ENCODE measurements at places on chromosomes 4 and X.

GRCh38 chrX:20066968-20067708 is 49.6 kb downstream of the MAP7D2 start:
- peak; percentile 26 for DNase-seq

GRCh38 chr4:111360906-111361305 is 738.0 kb upstream of the PITX2 start:
- no peak for DNase-seq

DNA sequence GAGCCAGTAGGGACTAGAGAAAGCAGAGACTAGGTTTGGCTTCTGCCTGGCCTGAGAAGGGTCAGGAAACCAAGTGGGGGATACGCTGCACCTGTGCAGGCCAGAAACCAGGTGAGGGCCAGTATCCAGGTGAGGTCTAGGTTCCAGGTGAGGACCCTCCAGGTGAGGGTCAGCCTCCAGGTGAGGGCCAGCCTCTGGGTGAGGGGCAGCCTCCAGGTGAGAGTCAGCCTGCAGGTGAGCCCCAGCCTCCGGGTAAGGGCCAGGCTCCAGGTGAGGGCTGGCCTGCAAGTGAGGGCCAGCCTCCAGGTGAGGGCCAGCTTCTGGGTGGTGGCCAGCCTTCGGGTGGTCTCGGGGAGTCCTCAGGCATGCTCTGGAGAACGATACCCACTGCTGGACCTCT is 238.8 kb downstream of the USP46 start:
- DNase-seq = no peak

DNA sequence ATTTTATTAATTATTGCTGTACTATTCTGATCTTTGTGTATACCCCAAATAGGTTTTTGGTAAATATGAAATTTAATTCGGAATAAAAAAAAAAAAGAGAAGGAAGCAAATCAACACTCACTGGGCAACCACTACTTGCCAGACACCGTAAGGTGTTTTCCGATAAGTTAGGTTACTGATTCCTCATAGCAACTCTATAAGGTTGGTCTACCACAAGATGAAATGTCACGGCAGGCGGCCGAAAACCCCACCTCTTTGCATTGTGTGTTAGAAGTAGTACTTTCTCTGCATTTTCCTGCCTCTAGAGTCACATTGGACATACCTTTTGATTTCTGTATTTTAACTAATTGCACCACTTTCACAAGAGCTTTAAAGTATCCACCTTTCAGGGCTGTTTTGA is 44.5 kb upstream of the RASGEF1B start:
- no peak for DNase-seq

- peak; percentile 28 for DNase-seq
These were observed 554 bp downstream of the PCDH7 start for GRCh38 chr4:30720661-30721184.

DNA sequence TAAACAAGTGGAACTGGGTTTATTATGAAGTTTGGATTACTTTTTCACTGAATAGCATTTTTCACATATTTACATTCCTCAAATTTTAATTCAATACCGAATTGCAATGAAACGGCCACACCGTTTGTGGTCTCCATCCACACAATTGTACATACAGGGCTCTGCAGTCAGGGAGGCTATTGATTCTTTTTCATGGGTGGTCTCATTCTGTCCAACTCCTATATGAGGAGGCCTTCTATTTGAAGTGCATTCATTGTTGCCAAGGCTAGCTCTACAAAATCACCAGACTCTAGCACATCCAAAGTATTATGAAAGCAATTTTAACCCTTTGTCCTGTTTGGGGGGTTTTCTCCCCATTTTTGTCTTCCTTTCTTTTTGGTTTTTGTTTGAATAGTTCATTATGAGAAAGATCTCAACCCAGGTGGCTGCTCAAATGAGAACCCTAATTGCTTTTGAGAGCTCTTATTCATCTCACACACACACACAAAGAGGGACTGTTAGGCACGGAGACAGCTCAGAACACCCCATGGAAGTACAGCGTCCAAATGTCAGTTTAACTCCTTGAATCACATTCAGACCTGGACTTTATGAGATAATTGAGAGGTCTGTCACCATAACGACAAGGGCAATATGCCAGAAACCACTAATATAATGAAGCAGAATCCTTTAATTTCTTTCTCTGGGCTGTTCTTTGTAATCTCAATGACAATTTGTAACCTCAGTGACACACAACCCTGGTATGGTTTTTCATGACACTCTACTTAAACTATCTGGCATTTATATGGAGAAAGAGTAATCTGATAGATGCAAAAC is 79.4 kb downstream of the NLGN4X start:
- peak; percentile 99 for DNase-seq

GRCh38 chrX:13511241-13511943 is 58.0 kb upstream of the EGFL6 start:
- no peak for DNase-seq

DNA sequence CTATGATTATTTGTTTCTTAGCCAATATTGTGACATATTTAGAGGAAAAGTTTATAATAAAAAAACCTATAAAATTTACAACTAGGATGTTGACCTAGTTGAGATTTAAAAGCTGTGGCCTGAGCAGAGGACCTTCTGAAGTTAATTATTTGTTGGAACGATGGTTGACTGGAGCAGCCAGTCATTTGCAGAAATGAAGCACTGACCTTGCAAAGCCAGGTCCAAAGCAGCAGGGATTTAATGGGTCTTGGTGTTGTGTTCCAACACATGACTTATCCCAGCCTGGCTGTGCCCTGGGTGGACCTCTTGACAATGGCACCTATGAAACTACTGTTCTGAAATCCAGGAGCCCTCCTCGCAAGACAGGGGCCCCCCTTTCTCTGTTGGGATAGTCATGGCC is 235.2 kb downstream of the FRAS1 start:
- no peak for DNase-seq

GRCh38 chrX:54248309-54248708 is 65.3 kb upstream of the FAM120C start:
- DNase-seq = peak; percentile 14

GRCh38 chr4:119663160-119663788 is 34.7 kb upstream of the PDE5A start:
- DNase-seq = no peak

DNA sequence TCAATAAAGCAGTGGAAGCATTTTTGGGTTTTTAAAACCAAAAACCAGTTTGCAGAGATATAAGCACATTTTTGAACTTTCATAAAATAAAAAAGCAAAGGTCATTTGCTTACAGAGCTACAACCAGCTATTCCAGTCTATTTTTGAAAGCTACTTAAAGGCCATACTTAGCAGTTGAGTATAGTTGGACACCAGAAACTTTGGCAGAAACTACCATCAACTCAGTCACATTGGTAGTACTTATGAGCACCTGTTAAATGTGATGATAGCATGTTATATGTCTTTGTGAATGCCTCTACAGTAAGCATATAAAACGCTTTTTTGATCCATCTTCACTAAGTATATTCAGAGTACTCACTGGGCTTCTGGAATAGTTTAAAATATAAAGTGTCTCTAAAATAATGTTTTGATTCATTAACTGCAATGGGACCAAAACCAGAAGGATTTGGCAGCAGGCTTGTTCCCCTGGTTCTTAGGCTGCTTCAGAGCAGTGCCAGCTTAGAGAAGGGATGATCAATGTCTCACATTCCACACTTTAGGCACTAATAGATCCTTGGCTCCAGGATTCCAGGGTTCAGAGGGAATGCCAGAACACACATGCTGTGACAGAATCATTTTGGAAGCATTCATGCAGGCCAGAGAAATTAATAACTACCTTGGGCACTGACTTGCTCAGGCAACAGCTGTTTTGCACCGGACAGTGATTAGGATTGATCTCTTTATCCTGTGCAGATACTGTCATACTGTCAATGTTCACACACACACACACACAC is 103.9 kb downstream of the IQCM start:
- DNase-seq = no peak

DNA sequence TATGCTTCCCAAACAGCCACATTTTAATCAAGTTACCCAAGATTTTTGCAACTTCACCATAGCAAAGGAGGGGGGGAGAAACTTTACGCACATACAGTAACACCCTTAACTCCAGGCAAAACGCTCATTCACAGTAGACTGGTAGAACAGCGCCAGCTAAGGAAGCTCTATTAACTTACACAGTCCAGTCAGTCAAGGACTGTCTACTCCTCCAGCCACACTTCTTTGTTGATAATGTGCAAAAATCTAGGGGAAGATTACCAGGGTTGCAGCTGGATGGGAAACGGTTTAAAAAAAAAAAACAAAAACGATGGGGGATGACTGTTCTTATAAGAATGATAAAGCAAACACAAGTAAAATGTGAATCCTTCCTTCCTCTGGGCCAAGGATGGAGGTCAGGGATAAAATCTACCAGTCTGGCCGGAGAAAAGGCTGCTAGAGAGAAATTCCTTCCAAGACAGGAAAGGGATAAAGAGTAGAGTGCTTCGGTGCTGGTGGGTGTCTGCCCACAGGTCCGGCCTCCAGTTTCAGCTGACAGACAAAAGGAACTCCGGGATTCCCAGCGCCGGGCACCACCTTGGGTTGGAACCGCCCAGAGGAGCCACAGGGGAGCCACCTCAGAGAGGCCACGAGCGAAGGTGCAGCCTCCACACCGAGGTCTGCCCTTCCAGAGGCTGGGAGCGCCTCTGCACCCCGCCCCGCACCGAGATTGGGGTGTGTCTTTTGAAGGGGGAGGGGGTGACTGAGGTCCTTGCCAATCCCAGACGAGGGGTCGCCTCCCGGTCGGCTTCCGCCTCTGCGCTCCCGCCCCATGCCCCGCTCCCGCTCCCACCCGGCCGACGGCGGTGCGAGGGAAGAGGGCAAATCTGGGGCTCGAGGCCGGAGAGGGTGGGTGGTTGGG is 811 bp downstream of the ANKRD50 start:
- peak; percentile 68 for DNase-seq

GRCh38 chr4:140826701-140827027 is 70.5 kb upstream of the TBC1D9 start:
- no peak for DNase-seq

DNA sequence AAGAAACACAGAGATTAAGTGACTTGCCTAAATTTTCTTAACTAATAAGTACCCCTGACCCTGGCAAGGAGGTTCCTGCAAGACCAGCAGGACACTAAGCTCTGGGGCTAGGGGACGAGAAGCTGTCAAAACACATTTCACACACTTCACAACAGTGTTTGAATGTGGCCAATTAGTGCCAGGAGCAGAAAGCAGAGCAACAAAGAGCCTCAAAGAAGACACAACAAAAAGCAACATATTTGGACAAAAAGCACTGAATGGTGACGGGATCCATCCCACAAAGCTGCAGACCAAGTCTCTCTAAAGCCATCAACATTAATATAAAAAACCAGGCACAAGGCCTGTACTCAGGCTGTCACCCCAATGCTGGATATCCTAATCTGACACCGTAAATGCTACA is 361.9 kb upstream of the RASGEF1B start:
- DNase-seq = no peak

- no peak for DNase-seq
These were observed 67.5 kb downstream of the NHSL2 start for GRCh38 chrX:71978164-71978563.

- no peak for DNase-seq
These were observed 109.9 kb upstream of the DUSP21 start for GRCh38 chrX:44733931-44734330.

DNA sequence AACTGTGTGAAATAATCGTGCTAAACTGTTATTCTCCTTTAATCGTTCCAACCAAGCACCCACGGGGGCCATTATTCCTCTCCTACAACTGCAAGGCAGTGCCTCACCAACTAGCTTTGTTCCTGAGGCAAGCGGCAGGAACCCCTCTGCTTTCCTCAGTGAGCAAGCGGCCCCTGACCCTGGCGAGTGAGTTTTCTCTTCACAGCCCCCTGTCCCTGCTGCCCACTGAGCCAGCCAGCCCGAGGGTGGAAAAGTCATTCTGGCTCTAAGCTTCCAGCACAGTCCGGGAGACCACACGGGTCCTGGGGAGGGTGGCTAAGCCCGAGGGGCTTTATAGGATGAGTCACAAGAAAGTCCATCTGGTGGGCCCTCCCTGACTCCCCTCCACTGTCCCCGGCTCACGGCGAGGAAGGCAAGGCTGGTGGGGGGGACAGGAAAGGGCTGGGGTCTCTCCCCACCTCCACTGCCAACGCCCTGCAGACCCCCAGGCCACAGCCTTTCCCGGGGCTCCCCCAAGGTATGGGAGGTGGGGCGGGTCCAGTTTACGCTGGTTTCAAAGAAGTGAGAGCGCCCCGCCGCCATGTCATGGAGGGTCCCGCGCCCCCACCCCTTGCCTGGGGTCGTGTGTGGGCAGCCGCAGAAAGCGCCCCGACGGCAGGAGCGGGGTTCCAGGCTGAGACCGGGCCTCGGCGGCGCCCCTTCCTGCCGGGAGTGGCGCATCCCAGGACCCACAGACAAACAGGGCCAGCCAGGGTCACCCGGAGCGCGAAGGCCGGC is 45.0 kb downstream of the CPLX1 start:
- DNase-seq = no peak

GRCh38 chrX:97401154-97401553 is 517.4 kb downstream of the RPA4 start:
- no peak for DNase-seq

- no peak for DNase-seq
These were observed 57.3 kb downstream of the FRYL start for GRCh38 chr4:48722509-48723446.

DNA sequence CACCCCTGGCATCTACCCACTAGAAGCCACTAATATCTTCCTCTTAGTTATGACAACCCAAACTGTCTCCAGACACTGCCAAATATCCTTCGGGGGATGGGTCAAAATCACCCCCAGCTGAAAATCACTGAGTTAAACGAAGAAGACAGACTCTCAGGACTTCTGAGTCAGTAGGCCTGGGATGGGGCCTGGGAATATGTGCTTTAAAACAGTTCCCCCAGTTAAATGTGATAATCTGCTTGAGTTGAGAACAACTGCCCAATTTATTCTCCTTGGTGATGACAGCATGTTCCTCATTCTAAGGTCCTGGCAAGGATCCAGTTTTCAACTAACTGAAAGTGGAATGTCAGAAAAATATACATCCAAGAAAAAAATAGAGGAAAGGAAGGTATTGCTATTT is 52.4 kb downstream of the CBLL2 start:
- no peak for DNase-seq

GRCh38 chr4:65386927-65387326 is 283.4 kb downstream of the EPHA5 start:
- DNase-seq = no peak

DNA sequence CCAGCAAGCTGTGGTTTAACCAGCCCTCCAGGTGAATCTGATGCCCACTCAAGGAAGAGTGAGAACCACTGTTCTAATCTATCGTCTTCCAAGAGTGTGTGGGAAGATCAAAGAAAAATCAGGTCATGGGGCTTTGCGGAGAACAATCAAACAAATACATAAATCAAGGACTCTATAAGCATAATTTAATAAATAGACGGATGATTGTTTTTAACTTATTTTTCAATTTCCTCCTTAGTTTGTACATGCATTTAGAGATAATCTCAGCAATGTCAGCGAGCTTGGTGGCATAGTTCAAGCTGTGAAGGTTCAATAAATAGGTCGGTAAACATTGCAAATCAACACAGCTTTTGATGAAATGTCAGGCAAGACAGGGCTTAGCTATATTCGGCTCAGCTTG is 84.9 kb downstream of the DMD start:
- DNase-seq = no peak

- no peak for DNase-seq
These were observed 30.6 kb downstream of the ABHD18 start for GRCh38 chr4:127995776-127996175.

All from NCI-H1092 treated with DMSO at 0.1 percent for 48 hours (cell line).